ENCODE measurements at places on chromosomes 6 and 20.

GRCh38 chr20:22962567-22963439, 72.3 kb upstream of the SSTR4 start:
- no peak for DNase-seq

DNA sequence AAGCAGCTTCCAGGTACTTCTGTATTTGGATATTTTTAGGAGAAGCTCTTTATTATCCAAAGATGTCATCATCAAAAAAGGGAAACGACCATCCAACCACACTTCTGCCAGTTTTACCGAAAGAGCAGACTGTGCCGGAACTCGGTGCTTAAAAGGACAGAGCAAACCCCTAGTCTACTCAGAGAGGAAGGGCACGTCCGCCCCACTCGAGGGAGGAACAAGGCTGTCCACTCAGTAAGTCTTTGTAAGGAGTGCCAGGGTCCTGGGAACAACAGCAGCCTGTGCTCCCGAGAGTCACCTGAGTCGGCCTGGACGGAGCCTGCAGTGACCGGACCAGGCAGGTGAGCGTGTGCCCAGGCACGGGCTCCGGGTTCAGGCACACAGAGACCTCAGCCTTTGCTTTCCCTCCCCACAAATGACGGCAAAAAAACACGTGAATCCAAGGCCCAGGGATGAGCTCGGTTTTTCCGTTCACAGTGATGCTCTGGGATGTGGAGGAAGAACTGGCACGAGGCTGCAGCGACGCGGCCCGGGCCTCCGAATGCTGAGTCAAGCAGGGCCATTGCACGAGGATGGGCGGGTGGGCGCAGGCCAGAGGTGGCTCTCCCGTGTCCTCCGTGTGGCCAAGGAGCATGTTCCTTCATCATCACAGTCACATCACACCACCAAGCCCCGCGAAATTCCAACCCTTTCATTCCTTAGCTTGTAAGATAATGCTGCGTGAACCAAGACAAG, 17.4 kb upstream of the SLCO4A1 start:
- DNase-seq, result no peak

GRCh38 chr20:10291568-10292248, 73.1 kb downstream of the SNAP25 start:
- no peak for DNase-seq

DNA sequence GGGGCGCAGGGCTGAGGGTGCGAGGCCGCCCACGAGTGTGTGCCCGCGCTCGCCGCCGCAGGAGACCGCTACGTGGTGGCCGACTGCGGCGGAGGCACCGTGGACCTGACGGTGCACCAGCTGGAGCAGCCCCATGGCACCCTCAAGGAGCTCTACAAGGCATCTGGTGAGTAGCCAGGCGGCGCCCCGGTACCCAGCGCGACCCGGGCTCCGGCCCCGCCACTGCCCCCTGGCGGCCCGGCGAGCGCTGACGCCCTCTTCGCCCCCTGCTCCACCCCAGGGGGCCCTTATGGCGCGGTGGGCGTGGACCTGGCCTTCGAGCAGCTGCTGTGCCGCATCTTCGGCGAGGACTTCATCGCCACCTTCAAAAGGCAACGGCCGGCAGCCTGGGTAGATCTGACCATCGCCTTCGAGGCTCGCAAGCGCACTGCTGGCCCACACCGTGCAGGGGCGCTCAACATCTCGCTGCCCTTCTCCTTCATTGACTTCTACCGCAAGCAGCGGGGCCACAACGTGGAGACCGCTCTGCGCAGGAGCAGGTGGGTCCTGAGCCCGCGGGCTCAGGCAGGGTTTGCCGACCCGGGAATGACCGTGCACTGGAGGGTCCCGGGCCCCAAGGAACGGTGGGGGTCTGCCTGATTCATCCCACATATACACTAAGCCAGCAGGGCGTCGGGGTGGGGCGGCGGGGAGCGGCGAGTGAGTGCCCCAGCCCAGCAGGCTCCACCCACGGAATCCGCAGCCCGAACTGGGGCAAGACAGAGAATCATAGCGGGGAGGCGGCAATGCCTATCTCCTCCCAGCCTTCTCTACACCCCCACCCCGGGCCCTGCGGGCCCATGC, 17.4 kb downstream of the HSPA12B start:
- no peak for DNase-seq

DNA sequence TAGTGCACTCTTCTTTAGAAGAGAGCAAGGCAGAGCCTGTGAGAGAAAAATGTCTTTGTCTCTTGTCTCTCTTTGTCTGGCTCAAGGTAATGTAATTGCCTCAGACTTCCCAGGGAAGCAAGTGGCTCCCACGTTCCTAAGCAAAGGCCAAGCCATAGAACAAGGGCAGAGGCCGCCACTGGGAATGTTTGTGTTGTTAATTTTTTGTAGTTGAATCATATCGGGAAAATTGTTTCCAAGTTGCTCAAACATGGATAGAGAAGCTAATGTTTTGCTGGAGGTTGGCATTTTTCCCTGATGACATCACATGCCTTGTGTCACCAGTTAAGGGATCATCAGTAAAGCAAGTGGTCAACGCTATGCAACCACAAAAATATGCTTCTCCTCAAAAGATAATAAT, 211.5 kb upstream of the FOXA2 start:
- DNase-seq, result peak; percentile 37

DNA sequence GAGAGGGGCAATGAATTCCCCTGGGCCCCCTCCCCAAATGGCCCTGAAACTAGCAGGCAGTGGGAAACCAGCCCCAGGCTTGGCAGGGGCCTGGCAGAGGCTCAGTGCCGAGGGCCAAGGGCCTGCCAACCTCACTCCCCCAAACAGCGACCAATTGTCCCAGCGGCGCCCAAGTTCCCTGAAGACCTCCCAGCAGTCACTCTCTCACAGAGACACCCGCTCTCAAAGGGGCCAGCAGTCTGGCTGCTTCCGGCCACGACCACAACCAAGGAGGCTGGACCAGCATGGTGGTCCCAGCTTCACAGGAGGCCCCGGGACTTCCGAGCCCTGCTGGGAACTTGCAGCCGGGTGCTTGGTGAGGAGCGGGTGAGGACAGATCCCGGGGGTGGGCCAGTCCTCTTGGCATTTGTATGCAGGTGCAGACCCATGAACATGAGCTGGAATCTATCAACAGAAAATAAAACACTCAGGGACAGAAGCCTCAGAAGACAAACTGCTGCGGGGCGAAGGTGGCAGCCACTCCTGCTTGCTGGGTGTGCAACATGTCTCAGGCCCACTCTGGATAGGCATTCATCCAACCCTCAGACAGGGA, 17.5 kb upstream of the SIRPA start:
- DNase-seq, result no peak
